CD4-positive, alpha-beta T cell treated with Interleukin-17A for 1 hour (primary cell): ENCODE measurements at places on chromosomes 5 and 9.

GRCh38 chr5:179680780-179681401, at the start of gene CBY3:
CBY3 (minus strand) TSS chr5:179681034; CDS start chr5:179680918, 116 bp downstream.
- no peak for DNase-seq

DNA sequence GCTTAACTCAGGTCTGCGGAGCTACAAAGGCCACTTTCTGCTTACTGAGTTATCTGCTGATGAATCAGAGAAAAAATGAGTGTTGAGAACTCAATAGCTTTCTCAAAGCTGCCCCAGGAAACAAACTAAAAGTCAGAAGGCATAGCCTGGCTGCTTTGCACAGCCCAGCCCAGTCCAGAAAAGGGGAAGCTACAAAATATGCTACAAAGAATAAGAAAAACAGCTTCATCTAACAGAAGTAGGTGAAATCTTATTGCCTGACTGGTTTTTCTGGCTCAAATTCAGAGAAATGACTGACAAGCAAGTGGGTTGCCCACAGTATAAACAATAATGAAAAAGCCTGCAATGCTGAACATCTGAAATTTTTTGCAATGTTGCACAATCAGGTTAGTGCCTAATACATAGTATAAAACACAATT, 156.2 kb downstream of the PPP2R2B start:
- DNase-seq: no peak

- DNase-seq: no peak
Observed at GRCh38 chr5:139653616-139654015, 5.5 kb downstream of the CXXC5 start.

- DNase-seq: no peak
Observed at GRCh38 chr5:151048526-151048925, 28.1 kb downstream of the GPX3 start.

DNA sequence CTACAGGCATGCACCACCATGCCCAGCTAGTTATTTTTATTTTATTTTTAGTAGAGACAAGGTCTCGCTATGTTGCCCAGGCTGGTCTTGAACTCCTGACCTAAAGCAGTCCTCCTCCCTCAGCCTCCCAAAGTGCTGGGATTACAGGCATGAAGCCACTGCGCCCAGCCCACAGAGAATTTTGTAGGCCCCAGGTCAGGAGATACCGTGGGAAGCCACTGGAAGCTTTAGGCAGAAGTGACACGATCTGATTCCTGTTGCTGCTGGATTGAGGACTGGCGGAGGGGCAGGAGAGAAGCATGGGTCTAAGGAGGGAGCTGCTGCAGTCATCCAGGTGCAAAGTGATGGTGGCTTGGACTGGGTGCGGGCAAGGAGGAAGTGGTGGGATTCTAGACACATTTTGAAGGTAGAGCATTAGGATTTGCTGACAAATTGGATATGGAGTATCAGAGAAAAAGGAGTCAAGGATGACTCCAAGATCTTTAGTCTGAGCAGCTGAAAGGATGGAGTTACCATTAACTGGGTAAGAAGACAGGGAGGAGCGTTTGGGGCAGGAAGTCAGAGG, 20.7 kb downstream of the TCF7 start:
- no peak for DNase-seq

- no peak for DNase-seq
Observed at GRCh38 chr5:170591054-170591453, 87.2 kb downstream of the KCNIP1 start.

GRCh38 chr9:106174346-106174745, 480.0 kb downstream of the TMEM38B start:
- DNase-seq: no peak

- no peak for DNase-seq
Observed at GRCh38 chr5:57940236-57940635, 457.6 kb upstream of the ACTBL2 start.

DNA sequence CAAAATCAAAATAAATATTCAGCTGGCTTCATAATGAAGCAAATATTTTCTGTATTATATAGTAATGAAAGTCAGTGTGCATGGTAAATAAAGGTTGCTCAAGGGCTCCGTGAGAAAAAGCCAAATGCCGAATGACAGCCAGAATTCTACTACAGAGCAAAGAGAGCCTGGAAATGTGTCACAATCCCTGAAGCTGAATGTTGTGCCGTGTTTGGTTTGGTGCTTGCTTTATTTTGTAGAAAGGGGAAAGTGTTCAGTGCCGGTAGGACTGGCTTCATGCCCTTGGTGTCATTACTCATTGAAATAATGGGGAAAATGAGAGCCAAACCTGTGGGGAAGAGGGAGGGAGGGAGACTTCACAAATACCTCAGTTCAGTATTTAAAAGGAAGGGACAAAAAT, 26.8 kb upstream of the ADAMTSL1 start:
- DNase-seq: no peak

GRCh38 chr9:120872791-120873502, 4.0 kb downstream of the PHF19 start:
- DNase-seq: peak; percentile 34

DNA sequence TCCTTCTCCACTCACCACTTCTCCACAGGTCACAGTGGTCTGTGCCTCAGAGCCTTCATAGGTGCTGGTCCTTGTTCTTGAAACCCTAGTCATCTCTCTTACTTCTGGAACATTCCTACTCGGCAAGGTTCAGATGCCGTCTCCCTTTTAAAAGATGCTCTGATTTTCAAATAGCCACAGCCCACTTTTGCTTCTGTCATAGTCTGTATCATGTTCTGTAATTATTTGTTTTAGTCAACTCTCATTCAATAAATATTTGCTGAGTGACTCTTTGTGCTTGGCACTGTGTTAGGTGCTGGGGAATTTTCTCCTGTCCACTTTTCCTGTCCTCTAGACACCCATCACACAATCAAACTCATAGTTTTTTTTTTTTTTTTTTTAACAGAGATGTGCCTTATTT, 181.3 kb upstream of the IL12B start:
- DNase-seq: no peak

DNA sequence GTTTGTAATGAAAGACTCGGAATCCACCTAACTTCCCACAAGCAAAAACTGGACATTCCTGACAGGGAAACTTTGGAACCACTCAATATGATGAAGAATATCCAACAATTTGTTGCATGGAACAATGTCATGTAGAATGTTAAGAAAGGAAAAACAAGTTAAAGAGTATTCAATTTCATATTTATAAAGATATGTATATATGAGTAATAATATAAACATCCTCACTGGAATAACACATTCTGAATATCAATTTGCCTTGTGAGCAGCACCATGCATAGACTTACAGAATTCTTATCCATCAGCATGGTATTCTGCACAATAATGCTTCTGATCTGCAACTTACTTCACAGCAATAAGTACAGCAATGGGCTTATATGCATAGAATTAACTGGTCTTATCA, 650.3 kb downstream of the SEMA5A start:
- no peak for DNase-seq

DNA sequence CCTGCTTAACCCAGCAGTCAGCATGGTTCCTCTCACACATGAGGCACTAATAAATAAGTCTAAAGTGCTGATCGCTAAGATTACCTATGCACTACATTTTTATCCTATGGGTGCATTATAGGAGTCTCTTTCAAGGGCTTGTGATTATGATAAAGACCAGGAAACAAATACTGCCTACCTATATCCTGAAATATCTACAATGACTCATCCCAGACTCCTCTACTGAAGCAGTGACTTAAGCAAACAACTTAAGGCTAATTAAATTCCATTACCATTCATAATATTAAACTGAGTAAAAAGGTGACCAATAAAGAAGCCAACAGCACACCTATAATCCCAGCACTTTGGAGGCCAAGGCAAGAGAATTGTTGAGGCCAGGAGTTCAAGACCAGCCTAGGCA, 338.4 kb downstream of the DNAH5 start:
- no peak for DNase-seq

- no peak for DNase-seq
Observed at GRCh38 chr5:145787001-145787400, 48.1 kb downstream of the PRELID2 start.

GRCh38 chr9:71209890-71210289, 88.5 kb upstream of the TRPM3 start:
- no peak for DNase-seq

- DNase-seq: no peak
Observed at GRCh38 chr9:114621975-114622609, 11.0 kb downstream of the TMEM268 start.

DNA sequence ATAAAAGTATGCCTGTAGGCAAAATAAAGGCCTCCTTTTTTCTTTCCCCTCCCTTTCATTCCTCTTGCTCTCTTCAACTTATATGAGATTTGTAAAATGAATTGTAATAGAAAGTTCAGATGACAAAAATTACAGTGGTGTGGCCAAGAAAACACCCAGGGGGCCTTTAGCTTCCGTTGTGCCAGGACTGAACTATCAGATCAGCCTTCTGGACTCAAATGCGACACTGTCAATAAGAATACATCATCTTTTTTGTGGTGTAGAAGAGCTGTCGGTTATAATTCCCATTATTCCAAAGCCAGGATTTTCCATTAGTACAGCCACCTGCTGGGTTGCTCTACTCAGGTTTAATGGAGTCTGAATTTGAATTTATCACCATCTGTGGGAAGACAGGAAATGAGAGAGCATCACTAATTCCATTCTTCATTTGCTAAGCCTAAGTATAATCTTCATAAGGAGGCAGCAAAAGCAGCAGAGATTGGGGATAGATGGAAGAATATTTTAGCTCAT, 443.4 kb downstream of the ANXA1 start:
- DNase-seq: no peak

DNA sequence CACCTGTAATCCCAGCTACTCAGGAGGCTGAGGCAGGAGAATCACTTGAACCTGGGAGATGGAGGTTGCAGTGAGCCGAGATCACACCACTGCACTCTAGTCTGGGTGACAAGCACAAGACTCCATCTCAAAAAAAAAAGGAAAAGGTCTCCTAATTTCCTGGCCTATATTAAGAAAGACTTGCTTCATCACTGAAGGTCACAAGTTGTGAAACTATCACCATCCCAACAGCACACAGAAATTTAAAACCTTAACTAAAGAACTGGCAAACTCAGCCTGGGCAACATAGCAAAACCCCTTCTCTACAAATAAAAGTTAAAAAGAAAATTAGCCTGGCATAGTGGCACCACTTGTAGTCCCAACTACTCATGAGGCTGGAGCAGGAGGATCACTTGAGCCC, 17.2 kb downstream of the FRMD3 start:
- DNase-seq: no peak

- no peak for DNase-seq
Observed at GRCh38 chr5:32144378-32145207, 29.5 kb downstream of the GOLPH3 start.

GRCh38 chr9:133991214-133991921, 756 bp downstream of the VAV2 start:
- no peak for DNase-seq

- DNase-seq: no peak
Observed at GRCh38 chr9:86924206-86924605, 23.1 kb downstream of the GAS1 start.

DNA sequence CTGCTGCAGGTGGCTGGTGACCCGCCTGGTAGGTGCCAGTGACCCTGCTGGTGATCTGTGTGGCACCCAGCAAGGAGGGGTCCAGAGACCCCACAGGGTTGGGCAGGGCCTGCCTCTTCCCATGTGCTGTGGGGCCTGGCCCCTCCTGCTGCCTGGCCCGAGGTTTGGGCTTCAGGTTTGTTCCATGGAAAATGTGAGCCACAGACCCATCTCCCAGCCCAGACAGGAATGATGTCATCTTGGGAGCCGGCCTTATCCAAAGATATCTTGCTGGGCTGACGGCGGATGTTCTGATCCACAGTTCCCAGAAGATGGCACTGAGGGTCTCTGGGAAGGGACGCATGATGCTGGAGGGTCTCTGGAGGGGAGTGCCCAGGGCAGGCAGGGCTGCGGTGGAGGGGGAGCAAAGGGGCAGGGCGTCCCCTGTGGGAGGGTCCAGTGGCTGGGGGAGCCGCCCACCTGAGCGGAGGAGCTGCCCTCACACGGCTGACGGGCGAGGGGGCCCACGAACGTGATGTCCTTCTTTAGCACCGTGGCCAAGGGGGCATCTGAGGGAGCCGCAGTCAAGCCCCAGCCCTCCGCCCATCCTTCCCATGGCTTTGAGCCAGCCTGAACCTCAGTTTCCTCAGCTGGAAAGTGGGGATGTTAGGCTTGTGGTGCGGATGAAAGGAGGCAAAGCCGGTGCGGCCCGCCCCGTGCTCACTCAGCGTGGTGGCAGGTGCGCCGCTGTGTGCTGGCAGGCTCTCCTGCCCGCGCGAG, 68.1 kb downstream of the COL5A1 start:
- DNase-seq: no peak

DNA sequence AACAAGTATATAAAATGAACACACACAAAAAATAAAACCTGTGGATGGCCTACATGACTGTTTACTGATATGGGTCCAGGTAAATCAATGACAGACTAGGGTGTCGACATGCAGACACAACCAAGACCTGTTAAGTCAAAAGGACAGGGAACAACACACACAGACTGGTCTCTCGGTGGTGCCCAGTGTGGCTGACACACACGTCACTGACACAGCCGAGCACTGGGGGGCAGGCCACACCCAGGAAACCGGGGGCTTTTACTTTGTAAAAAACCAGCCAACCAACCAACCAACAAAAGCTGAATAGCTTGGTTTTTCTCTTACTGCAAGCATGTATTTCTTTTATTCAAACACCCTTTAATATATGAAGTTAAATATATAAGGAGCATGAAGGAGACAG, 5.0 kb downstream of the FAM163B start:
- peak; percentile 29 for DNase-seq

DNA sequence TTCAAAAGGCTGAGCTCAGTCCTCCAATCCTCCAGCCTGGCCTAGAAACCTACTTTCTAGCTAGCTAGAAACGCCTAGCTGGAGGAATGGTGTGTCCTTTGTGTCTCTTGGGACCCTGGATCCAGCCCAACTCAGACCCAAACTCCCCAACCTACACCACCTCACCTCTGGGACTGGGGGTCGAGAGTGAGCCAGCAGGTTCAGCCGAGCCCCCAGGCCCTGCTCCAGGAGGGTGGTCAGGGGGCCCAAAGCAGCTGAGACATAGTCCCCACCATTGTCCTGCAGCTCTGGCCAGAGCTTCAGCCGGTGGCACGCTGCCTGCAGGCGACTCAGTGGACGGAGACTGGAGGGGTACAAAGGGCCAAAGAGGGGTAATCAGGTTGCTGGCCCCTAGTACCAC, 6.2 kb downstream of the NOL6 start:
- DNase-seq: no peak

DNA sequence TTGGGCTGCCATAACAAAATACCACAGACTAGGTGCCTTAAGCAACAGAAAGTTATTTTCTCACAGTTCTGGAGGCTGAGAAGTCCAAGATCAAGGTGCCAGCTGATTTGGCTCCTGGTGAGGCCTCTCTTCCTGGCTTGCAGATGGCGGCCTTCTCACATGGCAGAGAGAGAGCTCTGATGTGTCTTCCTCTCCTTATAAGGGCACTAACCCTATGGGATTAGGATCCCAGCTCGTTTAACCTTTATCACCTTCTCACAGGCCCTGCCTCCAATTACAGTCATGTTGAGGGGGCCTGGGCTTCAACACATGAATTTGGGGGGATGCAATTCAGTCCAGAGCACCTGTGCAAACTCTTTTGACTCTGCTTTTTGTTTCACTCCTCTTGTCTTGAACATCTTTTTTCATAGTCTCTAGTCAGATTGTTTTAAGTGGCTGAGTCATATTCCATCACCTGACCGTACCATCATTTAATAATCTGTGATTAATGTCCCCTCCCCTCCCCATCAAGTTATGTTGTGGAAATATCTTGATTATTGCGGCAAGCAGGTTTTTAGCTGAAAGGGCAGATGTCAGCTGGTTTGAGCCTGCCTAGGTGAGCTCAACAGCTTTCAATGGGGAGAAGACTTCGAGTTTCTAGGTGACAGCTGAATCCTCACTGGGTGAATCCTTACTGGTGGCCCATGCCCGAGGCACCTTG, 61.8 kb downstream of the NDFIP1 start:
- no peak for DNase-seq

- DNase-seq: no peak
Observed at GRCh38 chr5:53219610-53220009, 110.1 kb upstream of the MOCS2 start.
